ENCODE measurements at places on chromosomes 12 and 14. TPM values are rescaled to one million over a fixed set of nuclear protein-coding genes. Genes with fewer than 3 reads are reported as not detected.

Gene GOLT1B
- 29.4 TPM for total RNA-seq

Gene SLC38A2
- 315 TPM for total RNA-seq

Gene PTPN21
- total RNA-seq = not detected

Gene NRIP2
- not detected for total RNA-seq

Gene ATN1
- total RNA-seq = 29.9 TPM

Gene NTF3
- not detected for total RNA-seq

DNA sequence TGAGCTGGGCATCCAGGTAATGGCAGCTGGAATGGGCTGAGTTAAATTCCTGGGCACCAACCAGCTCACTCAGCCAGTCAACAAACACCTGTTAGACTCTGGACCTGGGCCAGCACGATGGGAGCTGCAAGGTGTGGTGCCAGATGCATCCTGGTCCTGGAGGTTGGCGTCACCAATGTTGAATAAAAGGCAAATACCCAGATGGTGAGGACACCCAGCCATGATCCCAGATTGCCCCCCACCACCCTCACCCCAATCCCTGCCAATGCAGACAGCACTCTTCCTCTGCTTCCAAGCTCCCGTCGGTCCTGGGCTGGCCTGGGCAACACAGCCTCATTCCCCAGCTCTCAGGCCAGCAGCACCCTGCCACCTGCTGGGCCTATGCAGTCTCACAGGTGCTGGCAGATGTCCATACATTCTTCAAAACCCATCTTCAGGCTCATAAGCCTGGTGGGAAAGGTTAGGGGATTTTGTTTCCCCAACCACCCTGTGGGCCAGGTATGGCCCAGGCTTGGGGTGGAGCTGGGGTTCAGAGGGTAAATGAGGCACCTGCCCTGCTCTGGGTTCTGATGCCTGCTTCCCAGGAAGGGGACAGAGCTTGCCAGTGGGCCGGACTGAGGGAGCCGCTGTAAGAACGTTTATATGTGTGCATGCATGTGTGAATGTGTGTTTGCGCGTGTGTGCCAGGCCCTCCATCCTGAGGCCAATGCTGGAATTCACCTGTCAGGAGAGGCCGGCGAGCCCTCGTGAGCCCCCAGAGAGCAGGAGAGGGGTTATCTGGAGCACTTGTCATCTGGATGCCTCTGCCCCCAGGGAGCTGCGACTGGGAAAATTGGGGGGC is 58.0 kb downstream of the LGMN start:
- peak; percentile 28 for DNase-seq

DNA sequence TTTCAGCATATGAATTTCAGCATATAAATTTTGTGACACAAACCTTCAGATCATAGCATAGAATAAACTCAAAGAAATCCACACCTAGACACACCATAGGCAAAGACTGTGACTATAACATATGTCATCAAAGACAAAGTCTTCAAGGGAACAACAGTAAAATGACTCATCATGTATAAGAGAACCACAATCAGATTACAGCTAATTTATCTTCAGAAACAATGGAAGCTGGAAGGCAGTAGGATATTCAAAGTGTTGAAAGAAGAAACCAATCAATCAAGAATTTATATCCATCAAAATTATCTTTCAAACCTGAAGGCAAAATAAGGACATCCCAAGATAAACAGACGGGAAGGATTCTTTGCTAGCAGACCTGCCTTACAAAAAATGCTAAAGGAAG is 29.0 kb downstream of the DLK1 start:
- no peak for DNase-seq

GRCh38 chr14:71625175-71625574 is 307.1 kb upstream of the RGS6 start:
- DNase-seq = no peak

DNA sequence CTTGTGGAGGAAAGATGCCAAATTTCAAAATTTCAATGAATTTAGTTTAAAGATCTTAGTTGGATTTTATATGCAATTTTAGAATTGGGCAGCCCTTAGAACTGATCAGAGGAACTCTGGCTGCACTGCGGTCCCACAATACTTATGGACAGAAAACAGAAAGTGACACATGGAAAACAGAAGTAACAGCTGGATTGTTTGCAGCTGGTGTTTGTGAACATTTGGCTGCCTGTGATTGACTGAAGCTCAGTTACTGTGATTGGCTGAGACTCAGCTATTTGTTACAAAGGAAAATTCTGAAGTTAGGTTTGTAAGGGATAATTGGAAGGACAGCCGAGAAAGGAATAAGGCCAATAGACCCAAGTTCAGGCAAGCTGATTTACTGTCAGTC is 10.0 kb upstream of the KRT86 start:
- no peak for DNase-seq

DNA sequence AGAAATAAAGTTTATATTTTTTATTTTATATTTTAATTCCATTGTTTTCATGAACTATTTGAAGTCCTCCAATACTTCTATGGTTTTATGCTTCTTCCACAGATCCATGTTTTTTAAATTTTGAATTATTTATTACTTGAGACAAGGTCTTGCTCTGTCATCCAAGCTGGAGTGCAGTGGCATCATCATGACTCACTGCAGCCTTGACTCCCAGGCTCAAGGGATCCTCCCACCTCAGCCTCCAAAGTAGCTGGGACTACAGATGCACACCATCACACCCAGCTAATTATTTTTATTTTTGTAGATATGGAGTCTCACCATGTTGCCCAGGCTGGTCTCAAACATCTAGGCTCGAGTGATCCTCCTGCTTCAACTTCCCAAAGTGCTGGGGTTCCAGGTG is 28.8 kb upstream of the DLGAP5 start:
- no peak for DNase-seq

GRCh38 chr12:3055704-3056467 is 21.3 kb upstream of the TSPAN9 start:
- DNase-seq = no peak

GRCh38 chr12:54232790-54233189 is 44.0 kb upstream of the SMUG1 start:
- DNase-seq = no peak

DNA sequence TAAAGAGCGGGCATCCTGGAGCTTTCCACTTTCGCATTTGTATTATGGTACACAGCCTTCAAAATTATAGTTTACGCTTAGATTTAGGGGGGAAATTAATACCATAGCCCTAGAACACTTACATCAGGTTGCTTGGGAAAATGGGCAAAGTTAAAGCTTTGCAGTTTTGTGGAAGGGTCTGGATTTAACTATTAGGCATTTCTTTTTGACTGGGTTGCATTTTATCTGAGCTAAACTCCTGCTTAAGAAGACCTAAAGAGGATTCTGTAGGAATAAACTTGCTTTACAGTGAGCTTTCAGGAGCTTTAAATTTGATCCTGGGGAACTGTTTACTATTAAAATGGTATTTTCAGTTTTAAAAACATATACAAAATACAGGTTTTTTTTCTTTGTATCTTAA is 42.8 kb upstream of the PTPRQ start:
- no peak for DNase-seq

DNA sequence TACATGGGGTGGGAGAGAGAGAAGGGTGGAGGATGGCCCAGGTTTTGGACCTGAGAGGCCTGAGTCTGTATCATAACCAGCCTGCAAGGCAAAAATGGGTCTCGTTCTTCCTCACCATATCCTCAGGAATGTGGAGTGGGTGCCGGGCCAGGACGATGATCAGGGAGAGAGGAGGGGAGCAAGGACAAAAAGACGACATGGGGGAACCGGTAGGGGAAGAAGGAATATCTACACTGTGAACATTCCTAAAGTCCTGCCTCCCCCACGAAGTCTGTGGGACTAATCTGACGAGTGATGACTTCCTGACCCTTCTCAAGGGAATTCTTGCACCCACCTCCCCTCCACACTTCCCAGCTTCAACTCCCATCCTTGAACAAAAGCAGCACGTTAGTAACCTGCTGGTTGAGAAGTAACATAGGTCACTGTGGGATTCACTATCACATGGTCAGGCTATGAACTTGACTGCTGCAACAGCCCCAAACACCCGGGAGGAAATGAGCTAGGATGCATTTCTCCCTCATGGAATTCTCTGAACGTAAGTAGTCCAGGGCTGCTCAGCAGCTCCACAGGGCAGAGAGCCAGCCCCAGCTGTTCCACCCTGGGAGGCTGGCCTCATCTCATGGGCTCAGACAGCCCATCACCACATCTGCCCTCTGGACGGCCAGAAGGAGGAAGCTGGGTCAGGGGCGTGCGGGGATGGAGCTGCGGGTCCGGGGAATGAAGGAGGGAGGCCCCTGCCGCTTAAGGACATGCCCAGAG is 36.8 kb upstream of the VWF start:
- DNase-seq = peak; percentile 50

- DNase-seq = no peak
These were observed 12.6 kb upstream of the TDRD9 start for GRCh38 chr14:103915616-103916015.

GRCh38 chr14:53956427-53957201 is at the start of gene BMP4:
TSS of gene BMP4 (minus strand) at chr14:53956825. CDS start at chr14:53952222, 4,603 bp downstream.
- DNase-seq = no peak

GRCh38 chr14:93857500-93858283 is 69.4 kb upstream of the PRIMA1 start:
- no peak for DNase-seq

GRCh38 chr12:123997033-123997822 is 24.2 kb downstream of the ZNF664 start:
- DNase-seq = no peak

- DNase-seq = no peak
These were observed 4.7 kb upstream of the ITGA5 start for GRCh38 chr12:54423816-54424150.

DNA sequence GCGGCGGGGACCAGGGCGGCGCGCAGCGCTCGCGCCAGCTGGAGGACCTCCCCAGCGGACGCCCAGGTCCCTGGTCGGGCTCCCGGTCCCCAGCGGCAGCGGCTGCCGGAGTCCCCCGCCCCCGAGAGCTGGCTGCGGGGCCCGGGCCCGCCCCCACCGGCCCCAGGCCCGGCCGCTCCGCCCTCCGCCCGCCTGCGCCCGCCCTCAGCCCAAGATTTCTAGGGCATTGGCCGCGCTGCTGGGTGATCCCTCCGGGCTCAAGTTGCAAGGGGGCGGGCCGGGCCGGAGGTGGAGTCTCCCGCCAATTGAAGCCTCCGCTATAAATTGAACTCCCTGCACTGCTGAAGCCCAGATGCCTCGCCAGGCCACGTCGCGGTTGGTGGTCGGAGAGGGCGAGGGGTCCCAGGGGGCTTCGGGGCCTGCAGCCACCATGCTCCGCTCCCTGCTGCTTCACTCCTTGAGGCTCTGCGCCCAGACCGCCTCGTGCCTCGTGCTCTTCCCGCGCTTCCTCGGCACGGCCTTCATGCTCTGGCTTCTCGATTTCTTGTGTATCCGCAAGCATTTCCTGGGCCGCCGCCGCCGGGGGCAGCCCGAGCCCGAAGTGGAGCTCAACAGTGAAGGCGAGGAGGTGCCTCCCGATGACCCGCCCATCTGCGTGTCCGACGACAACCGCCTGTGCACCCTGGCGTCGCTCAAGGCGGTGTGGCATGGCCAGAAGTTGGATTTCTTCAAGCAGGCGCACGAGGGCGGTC is at the start of gene DIO3:
TSS of gene DIO3 (plus strand) at position 351 of the 752 bp plus-strand sequence.
- no peak for DNase-seq

DNA sequence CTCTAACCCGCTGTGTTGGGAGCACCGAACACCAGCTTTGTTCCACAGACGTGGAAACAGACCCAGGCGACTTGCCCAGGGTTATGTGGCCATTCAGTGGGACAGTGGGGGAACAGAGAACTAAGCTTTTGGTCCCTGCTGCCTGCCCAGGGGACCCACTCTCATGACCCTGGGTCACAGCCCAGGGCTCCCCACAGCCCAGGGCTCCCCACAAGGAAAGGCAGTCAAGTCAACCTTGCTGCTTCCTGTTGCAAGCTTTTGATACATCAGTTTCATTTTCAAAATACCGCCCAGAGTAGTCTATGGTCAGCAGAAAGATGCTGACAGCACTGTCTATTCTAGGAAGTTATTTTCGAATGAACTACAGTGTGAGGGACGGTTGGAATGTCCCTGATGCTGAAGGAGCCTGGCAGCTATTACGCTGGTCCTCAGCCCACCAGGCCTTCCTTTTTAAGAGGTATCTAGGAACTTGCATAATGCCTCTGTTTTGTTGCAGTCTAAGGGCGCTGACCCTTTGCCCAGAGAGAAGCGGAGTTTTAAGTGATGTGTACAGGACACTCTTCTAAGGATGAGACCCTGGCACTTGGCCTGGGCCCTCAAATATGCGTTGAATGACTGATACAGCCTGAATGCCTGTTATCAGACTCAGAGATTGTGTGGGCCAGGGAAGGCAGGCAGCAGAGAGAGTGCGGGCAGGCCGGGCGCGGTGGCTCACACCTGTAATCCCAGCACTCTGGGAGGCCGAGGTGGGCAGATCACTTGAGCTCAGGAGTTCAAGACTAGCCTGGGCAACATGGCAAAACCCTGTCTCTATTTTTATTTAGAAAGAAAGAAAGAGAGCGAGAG is 12.6 kb upstream of the TTC7B start:
- no peak for DNase-seq
